ENCODE measurements at places on chromosomes 6 and 20. TPM values are rescaled to one million over a fixed set of nuclear protein-coding genes. Genes with fewer than 3 reads are reported as not detected.

AHI1 gene
- 13.0 TPM for total RNA-seq

IL17F gene
- not detected for total RNA-seq

SLC22A3 gene
- 0.43 TPM for total RNA-seq

BTN1A1 gene
- total RNA-seq: not detected

CPNE5 gene
- 0.40 TPM for total RNA-seq

ADGRF5 gene
- total RNA-seq: 6.6 TPM

FKBP5 gene
- total RNA-seq: 69.0 TPM

LGSN gene
- total RNA-seq: not detected

TREM2 gene
- total RNA-seq: 27.1 TPM

FAM83C gene
- not detected for total RNA-seq

BPIFB1 gene
- 0.32 TPM for total RNA-seq

TMEM244 gene
- not detected for total RNA-seq

GATA5 gene
- total RNA-seq: not detected

CNKSR3 gene
- total RNA-seq: 17.8 TPM

OR2J3 gene
- total RNA-seq: not detected

VSX1 gene
- 0.31 TPM for total RNA-seq

NKX2-2 gene
- 2.6 TPM for total RNA-seq

TAF11 gene
- 9.6 TPM for total RNA-seq

DDX27 gene
- 12.0 TPM for total RNA-seq

MKKS gene
- 8.8 TPM for total RNA-seq

RAET1L gene
- total RNA-seq: not detected

GCLC gene
- 16.4 TPM for total RNA-seq

HMGCLL1 gene
- total RNA-seq: 2.0 TPM

CCDC28A gene
- total RNA-seq: 11.6 TPM

IMPG1 gene
- not detected for total RNA-seq

MYBL2 gene
- 7.1 TPM for total RNA-seq

NDRG3 gene
- total RNA-seq: 7.0 TPM

NNAT gene
- 1.0 TPM for total RNA-seq

WFDC10B gene
- not detected for total RNA-seq

MCHR2 gene
- total RNA-seq: not detected

RRAGD gene
- total RNA-seq: 13.7 TPM

RFX6 gene
- total RNA-seq: 0.51 TPM

ENPP1 gene
- 46.6 TPM for total RNA-seq

NDUFAF4 gene
- total RNA-seq: 12.7 TPM

DNAH8 gene
- total RNA-seq: not detected

VWA7 gene
- 4.9 TPM for total RNA-seq
